Fibroblast of skin of right biceps (primary cell): ENCODE measurements at places on chromosomes 1 and 21.

DNA sequence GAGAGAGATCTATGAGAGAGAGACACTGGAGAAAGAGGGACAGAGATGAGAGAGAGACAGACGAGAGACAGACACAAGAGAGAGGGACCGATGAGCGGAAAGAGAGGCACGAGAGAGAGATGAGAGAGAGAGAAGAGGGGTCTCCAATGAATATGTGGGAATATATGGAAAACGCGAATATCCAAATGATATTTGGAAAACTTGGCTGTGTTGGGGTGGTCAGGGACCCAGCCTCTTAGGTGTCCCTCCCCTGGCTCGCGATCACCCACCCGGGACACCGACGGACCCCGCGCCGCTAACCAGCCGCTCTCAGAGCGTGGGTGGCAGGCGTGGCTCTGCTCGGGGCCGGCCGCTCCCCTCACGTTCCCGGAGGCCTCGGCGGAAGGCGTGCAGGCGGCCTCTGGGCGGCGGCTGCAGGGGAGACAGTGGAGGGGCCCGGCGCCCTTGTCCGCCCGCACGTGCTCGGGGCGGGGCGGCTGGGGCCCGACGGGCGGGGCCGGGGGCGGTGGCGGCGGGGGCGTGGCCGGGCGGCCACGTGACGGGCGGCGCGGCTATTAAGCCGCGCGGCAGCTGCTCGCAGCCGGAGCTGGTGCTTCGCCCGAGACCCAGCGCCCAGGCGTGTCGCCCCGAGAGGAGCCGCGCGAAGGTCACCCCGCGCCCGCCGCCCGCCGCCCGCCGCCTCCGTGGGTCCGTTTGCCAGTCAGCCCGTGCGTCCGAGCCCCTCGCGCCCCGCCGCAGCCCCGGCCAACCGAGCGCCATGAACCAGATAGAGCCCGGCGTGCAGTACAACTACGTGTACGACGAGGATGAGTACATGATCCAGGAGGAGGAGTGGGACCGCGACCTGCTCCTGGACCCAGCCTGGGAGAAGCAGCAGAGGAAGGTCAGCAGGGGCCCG lies at the start of gene ACTN2:
TSS of gene ACTN2 (plus strand) at position 583 of the 898 bp plus-strand sequence. CDS start at position 758, 175 bp downstream.
- DNase-seq = peak; percentile 46

- DNase-seq = peak; percentile 75
Observed at GRCh38 chr1:59025898-59026426, 242.1 kb upstream of the JUN start.

GRCh38 chr1:40890771-40891170 lies 28.6 kb upstream of the CITED4 start:
- no peak for DNase-seq

DNA sequence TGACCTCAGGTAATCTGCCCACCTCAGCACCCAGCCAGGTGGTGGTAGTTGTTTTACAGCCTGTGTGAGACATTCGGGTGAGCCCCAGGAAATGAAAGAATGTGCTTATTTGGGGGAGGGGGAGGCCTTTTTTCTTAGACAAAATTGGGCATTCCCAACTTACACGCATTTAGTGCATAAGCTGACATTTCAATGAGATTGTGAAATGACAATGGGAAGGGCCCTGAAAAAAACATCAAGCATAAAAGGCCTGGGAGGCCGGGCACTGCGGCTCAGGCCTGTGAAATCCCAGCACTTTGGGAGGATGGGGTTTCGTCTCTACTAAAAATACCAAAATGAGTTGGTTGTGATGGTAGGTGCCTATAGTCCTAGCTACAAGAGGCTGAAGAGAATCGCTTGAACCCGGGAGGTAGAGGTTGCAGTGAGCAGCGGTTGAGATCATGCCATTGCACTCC lies 5.0 kb downstream of the GAS5 start:
- peak; percentile 23 for DNase-seq

- no peak for DNase-seq
Observed at GRCh38 chr1:53718443-53718842, 20.5 kb downstream of the GLIS1 start.

- DNase-seq = no peak
Observed at GRCh38 chr1:112603541-112603940, 15.4 kb downstream of the ST7L start.

GRCh38 chr21:44931137-44931500 lies 8.7 kb upstream of the SLX9 start:
- peak; percentile 85 for DNase-seq

- DNase-seq = no peak
Observed at GRCh38 chr21:40200126-40200525, 332.9 kb downstream of the PCP4 start.

DNA sequence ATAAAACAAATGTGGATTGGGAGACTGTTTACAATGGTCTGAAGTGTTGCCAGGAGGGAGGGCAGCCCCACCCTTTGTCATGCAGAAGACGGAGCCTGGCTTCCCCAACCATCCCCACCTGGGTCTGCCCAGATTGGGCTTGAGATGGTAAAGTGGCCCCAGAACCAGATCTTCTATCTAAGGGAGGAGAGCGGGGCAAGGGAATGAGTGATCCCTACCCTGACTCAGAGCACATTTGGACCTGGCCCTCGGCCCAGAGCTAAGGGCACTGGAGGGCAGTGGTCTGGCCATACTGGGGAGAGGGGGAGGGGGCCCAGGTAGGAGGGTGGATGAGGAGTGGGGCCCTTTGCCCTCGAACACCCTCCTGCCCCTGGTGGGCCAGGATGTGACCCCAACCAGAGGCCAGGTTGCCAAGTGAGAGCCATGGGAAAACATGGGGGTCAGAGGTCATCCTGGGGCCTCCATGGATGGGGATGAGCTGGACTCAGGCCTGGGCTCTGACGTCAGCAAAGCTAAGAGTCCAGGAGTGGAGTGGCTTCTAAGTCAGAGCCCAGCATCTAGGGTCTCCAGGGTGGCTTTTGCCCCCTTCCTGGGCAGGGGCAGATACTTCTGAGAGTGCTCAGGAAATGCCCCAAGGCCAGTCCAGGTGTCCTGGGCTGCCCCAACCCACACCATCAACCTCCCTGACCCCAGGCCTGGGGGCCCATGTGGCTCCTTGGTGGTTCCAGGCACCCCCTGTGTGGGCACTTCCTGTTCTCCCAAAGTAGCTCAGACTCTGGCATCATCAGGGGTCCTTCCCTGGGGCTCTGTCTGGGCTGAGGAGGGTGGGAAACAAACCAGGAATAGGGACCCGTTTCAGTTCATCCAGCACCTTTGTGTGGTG lies 1.6 kb upstream of the LEFTY1 start:
- DNase-seq = no peak

GRCh38 chr1:198517623-198518199 lies 22.8 kb downstream of the ATP6V1G3 start:
- no peak for DNase-seq

DNA sequence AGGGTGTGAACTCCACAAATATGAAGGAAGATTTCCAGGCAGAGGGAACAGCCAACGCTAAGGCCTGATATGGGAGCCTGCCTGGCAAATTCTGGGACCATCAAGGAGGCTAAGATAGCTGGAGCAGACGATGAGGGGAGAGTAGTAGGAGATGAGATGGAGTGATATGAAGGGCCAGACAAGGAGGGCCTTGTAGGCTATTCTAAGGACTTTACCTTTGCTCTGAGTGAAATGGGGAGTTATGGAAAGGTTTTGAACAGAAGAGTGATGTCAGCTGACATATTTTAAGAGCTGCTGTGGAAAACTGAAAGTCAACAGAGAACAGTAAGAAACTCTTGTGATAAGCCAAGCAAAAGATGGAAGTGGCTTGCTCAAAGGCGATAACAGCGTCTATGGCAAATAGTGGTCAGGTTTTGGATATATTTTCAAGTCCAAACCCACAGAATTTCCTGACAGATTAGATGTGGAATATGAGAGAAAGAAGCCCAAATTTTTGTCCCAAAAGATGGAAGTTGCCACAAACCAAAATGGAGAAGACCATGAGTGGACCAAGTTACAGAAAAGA lies 2.1 kb upstream of the TP53BP2 start:
- no peak for DNase-seq

GRCh38 chr1:52477876-52478275 lies 73.5 kb downstream of the PRPF38A start:
- DNase-seq = no peak

DNA sequence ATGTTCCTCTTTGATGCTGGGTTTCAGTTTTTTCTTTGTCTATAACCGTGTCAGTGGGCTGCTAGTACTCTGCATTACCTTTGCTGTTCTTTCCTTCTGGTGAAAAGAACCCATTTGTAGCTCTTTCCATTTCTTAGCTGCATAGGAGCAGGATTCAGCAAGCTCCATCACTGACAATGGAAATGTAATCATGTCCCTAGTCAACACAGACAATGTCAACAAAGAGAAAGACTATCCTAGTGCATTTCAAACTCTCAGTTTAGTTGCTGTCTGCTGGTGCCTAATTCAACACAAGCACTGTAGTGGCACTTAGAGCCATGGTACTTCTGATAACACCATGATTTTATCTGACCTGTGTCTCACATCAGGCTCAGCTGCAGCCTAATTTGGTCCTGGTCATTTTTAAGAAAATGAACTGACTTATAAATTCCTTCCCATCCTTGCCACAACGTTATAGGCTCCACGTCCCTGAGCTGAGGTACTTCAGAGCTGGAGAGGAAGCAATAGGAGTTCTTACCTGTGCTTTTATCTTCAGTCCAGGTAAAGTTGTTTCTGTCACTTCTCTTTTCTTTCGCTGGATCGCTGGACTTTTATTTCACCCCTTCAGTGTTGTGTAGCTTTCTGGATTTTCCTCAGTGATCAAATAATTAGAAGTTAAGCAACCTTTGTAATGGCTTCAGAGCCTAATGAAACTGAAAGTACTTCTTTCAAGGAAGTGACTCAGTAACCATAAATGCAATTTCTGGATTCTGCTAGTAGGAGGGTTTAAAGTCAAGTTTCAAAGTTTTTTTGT lies at the start of gene GBP3:
TSS of gene GBP3 (minus strand) at position 700 of the 793 bp plus-strand sequence. CDS start 2,145 bp downstream, outside the sequence.
- peak; percentile 69 for DNase-seq
